Esophagus muscularis mucosa (tissue), 4 donors: ENCODE measurements at places on chromosomes 4 and X.

GRCh38 chr4:134906404-134907023 is 704.9 kb upstream of the PABPC4L start:
- DNase-seq: no peak

DNA sequence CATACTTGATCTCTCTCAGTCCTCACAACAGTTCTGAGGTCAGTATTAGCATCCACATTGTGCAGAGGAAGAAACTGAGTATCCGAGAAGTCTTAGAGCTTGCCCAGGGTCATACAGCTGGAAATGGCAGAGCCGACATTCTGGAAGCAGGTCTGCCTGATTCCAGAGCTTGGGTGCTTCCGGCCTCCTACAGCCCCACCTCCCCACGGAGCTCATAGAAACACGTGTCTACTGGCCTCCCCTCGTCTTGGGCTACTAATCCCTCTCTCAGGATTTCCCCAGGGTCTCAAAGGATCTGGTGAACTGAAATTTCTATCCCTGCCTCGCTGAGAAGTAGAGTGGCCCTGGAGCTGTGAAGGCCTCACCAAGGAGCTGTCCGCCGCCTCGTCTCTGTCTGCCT is 12.0 kb upstream of the KDM5C start:
- DNase-seq: no peak

DNA sequence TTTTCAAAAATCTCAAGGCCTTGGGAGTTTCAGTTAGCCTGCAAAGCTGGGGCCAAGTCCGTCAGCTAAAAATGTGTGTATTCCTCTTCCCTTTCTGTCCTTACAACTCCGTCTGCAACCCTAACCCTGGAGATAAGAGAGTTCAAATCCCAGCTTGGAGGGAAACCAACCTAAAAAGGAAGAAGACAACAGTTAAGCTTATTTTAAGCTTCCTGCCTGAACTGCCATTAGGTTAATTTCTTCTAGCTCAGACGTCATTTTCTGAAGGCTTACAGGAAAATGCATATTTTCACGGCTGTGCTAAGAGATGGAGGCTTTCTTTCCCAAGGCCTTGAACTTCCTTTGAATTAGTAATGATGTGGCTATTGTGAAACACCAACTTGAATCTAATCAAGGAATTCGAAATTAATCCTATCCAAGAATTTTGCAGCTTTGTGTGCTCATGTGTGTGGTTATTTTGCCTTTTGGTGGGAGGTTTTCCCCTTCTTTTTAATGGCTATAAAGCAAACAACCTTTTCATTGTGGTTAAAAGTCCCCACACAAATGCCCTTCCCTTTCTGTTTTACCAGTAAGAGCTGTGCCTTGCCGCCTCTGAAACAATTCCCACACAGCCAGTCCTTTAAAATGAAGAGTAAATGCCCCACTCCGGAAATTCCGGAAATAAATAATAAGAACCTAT is 103.5 kb downstream of the IRF2 start:
- no peak for DNase-seq

GRCh38 chrX:136759968-136760367 is 20.8 kb downstream of the ARHGEF6 start:
- DNase-seq: no peak
